ENCODE measurements at places on chromosomes 6 and 20. TPM values are rescaled to one million over a fixed set of nuclear protein-coding genes. Genes with fewer than 3 reads are reported as not detected.

DNA sequence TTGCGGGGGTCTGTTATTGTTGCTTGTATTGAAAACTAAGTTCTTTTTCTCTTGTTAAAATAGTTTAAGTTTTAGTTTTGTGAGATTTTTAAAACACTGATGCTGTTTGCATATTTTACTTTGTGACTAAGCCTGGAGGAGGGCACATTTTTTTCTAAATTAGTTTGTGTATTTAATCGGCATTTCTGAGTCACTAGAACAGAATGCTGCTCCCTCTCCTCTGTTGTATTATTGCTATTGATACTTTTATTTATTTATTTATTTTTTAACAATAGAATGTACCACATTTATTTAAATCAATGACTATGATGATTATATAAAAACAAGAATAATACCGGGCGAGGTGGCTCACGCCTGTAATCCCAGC, 5.1 kb upstream of the FAM50B start:
- no peak overlapping the region for H3K4me3 ChIP-seq
- no peak for DNase-seq
- H3K4me1 ChIP-seq, result peaks cover 15% of the 10 kb centered on the region
- H3K27me3 ChIP-seq, result peaks cover 4% of the 10 kb centered on the region

HDGFL1 gene
- not detected for total RNA-seq

ARFGEF3 gene
- total RNA-seq, result 28.3 TPM

FNDC11 gene
- total RNA-seq, result 2.6 TPM

DNA sequence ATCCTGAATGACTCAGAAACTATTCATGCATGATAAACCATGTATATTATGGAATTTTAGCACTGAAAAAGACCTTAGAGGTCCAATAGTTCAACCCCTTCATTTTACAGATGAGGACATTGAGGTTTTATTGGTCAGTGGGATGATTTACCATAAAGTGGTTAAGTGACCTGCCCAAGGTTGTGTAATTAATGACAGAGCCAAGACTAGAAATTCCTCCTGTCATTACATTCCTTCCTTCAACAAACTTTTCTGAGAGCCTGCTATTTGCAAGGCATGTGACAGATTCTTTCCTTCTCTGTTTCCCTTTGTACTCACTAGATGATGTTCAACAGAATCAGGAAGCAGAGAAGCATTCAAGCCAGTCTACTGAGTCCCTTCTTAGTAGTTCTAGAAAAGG, 170.7 kb upstream of the KCNK16 start:
- no peak for DNase-seq
- H3K27me3 ChIP-seq, result peaks cover 4% of the 10 kb centered on the region
- H3K27ac ChIP-seq, result no peak overlapping the region
- H3K4me1 ChIP-seq, result no peaks in the 10 kb centered on the region
- no peaks in the 10 kb centered on the region for H3K36me3 ChIP-seq

SLC17A4 gene
- total RNA-seq, result 3.6 TPM

DNA sequence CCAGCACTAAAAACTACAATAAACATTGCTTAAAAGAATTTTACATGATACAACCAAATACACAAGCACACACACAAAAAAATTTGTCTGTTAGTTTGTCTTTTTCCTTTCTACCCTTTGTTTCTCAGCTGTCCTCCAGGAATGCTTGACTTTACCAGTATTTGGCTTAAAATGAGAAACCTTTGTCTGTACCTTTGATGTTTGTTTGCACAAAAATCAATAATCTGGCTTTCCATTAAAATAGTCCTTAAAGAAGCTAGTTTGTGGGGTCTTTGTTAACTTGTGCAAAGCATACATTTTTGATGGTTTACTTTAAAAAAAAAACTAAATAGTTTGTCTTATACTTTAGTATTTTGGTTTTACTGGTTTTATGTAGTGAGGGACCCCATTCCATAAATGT, 49.3 kb downstream of the RPRD1B start:
- DNase-seq, result no peak
- peaks cover 22% of the 10 kb centered on the region for H3K4me1 ChIP-seq
- peak overlapping the region; percentile 56 for H3K27ac ChIP-seq
- H3K36me3 ChIP-seq, result peaks cover 54% of the 10 kb centered on the region

GRCh38 chr6:79818471-79818870, 128.9 kb downstream of the ELOVL4 start:
- H3K4me3 ChIP-seq, result no peak overlapping the region
- DNase-seq, result no peak
- no peaks in the 10 kb centered on the region for H3K27me3 ChIP-seq
- no peak overlapping the region for H3K27ac ChIP-seq
- peaks cover 1% of the 10 kb centered on the region for H3K4me1 ChIP-seq
- H3K36me3 ChIP-seq, result no peaks in the 10 kb centered on the region

DNA sequence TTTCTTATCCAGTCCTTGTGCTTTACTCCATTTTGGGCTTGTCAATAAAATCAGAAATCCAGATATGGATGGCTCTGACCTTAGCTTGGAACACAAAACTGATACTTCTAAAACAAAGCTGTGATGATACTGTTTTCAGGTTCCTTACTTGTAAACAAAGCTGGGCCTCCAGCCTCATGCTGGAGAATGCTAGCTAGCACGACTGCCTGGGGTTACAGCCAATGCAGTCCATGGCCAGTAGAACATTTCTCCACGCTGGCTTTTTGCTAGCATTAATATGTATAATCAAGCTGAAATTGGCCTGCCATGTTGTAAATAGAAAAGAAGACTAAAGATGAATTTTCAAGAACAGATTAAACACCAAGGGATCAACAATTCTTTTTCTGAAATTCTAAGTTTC, 63.9 kb downstream of the MTHFD1L start:
- H3K4me3 ChIP-seq, result no peak overlapping the region
- peaks cover 3% of the 10 kb centered on the region for H3K4me1 ChIP-seq
- H3K36me3 ChIP-seq, result peaks cover 9% of the 10 kb centered on the region
- DNase-seq, result no peak
- no peak overlapping the region for H3K27ac ChIP-seq
- H3K27me3 ChIP-seq, result no peaks in the 10 kb centered on the region

- no peaks in the 10 kb centered on the region for H3K4me1 ChIP-seq
- H3K27ac ChIP-seq, result no peak overlapping the region
- H3K36me3 ChIP-seq, result peaks cover 12% of the 10 kb centered on the region
- H3K4me3 ChIP-seq, result no peak overlapping the region
- no peak for DNase-seq
- no peaks in the 10 kb centered on the region for H3K27me3 ChIP-seq
Measured at GRCh38 chr6:132490478-132491204, 22.3 kb downstream of the STX7 start.

- no peaks in the 10 kb centered on the region for H3K36me3 ChIP-seq
- H3K4me3 ChIP-seq, result no peak overlapping the region
- no peak for DNase-seq
- no peaks in the 10 kb centered on the region for H3K27me3 ChIP-seq
Measured at GRCh38 chr6:167781066-167781767, 45.5 kb upstream of the AFDN start.

DNA sequence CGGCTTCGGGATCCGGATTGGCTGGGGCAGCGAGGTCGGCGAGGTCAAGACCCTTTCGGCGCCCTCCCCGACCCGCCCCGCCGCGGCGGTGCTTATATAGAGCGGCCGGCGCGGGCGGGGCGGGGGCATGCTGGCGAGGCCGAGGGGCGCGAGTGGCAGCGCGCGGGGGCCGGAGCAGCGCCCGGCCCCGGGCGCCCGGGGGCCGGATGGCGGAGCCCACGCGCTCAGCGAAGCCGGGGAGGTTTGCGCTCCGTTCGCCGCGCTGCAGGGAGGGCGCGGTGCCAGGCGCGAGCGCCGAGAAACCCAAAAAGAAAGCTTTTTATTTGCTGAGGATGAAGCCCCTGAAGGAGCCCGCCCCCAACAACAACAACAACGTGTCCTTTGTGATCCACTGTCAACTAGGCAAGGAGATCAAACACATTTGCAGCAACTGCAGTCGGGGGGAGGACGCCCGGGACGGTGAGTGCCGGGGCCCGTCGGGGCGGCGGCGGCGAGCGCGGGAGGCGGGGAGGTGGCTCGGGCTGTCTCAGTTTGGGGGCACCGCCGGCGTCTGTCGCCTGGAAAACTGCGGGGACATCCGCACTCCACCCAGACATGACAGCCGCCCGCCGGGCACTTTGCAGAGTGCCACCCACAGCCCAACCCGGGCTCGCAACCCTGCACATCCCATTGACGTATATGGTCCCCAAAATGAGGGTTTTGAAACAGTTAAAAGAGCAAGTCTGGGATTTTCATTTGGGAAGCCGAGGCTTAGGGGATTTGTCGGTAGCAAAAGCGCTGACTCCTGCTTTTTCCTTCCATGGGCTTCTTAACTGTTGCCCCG, 297.3 kb downstream of the PHACTR1 start:
- H3K4me3 ChIP-seq, result peak overlapping the region; percentile 80
- no peaks in the 10 kb centered on the region for H3K36me3 ChIP-seq
- H3K4me1 ChIP-seq, result peaks cover 33% of the 10 kb centered on the region
- H3K27ac ChIP-seq, result peak overlapping the region; percentile 81
- H3K27me3 ChIP-seq, result peaks cover 49% of the 10 kb centered on the region

USP49 gene
- 17.3 TPM for total RNA-seq

GRCh38 chr6:167979436-167980139, 17.9 kb upstream of the KIF25 start:
- peaks cover 2% of the 10 kb centered on the region for H3K27me3 ChIP-seq
- peaks cover 16% of the 10 kb centered on the region for H3K4me1 ChIP-seq
- peak overlapping the region; percentile 35 for H3K27ac ChIP-seq
- no peaks in the 10 kb centered on the region for H3K36me3 ChIP-seq
- no peak overlapping the region for H3K4me3 ChIP-seq

DNA sequence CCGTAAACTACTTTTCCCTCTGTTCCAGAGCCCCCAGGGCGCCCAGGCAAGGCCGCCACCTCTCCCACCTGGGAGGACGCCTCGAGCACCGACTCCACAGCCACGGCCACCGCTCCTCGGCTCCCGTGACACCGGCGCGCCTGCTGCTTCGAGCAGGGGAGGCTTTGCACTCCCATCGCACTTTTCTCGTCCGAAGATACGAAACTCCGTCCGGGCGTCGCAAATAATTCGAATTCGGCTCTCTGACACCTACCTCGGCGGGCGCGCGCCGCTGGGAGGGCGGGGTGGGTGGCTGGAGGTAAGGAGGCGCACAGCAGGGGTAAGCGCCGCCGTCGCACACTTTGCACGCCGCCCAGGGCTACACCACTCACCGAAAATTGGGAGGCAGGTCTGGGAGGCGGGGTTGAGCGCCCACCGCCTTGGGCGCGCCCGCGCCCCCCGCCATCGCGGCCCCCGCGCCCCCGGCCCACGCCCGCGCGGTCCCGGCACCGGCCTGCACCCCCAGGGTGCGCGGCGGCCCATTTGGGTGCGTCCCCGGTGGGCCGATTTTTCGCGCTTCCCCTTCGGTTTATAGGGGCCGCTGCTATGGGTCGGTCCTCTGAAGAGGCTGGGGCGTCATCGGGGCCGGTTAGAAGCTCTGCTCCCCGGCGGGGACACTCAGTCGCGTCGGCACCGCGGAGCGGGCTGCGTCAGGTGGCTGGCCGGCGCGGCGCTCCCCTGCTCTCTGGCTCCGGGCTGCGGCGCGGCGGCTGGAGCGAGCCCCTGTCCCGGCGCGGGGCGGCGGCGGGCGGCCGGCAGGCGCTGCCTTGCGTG, 36.2 kb downstream of the GNAS start:
- DNase-seq, result peak; percentile 80
- H3K4me1 ChIP-seq, result peaks cover 11% of the 10 kb centered on the region
- H3K4me3 ChIP-seq, result peak overlapping the region; percentile 88
- H3K36me3 ChIP-seq, result peaks cover 7% of the 10 kb centered on the region
- H3K27me3 ChIP-seq, result no peaks in the 10 kb centered on the region
- peak overlapping the region; percentile 96 for H3K27ac ChIP-seq

DNA sequence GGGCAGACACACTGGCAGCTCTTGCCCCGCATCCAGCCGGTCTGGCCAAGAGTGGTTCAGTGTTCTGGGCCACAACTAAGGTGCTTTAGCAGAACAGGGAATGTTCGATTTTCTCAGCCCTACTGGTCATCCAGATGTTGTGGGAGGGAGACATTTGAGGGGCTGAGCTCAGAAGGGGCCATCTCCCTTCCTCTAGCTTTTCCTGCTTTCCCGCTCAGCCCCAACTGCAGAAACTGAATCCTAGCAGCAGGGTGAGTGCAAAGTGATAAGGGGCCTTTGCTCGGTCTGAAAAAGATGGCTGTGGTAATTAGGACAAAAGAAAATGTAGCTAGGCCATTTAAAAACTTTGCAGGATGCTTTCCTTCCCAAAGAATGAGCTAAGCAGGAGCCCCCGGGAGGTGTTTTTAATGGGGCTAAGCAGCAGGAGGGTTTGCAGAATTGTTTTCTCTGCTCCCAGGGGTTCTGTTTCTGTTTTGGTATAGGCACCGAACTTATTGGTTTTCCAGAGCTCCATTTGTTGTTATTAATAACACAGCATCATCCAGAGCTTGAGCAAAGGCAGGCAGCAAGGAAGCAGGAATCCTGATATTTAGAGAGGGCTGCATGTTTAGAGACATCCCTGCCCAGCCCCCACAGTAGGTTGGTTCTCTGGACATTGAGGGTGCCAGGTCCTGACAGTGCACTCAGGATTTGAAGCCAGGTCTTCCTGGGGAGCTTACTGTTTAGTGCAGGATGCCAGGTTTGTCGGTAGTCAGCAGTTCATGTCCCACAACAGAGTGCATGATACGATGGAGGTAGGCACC, 210.9 kb downstream of the SLC24A3 start:
- H3K36me3 ChIP-seq, result no peaks in the 10 kb centered on the region
- H3K27me3 ChIP-seq, result peaks cover 11% of the 10 kb centered on the region
- no peak overlapping the region for H3K27ac ChIP-seq
- DNase-seq, result no peak

VSTM2L gene
- 5.0 TPM for total RNA-seq

GPR63 gene
- 3.0 TPM for total RNA-seq

DNA sequence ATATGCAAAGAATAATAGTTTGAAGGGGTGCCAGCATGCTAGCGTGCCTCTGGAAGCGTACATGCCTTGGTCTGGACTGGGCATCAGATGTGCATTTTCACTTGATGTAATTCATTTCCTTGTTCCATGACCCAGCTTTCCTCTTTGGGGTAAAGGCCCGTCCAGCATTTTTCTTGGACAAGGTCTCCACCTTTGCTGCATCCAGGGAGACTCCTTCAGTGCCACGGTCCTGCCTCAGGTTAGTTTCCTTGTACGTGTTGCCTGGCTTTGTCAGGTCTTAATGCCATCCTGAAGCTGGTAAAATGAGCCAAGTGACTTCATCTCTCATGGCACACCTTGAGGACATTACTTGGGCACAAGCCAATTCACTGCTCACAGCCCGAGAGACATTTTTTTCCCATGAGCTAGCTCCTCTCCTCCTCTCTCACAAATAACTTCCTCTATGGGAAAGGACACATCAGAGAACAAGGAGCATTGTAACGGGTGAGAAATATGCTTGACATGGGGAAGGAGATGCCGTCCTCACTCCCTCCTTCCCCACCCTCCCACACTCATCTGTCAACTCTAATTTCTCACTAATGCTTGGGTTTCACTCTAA, 23.9 kb downstream of the EDN1 start:
- H3K4me3 ChIP-seq, result no peak overlapping the region
- no peak for DNase-seq
- H3K4me1 ChIP-seq, result no peaks in the 10 kb centered on the region
- H3K36me3 ChIP-seq, result peaks cover 3% of the 10 kb centered on the region

TXNDC5 gene
- total RNA-seq, result 71.6 TPM

OR2J3 gene
- total RNA-seq, result not detected

- no peaks in the 10 kb centered on the region for H3K36me3 ChIP-seq
- no peak overlapping the region for H3K4me3 ChIP-seq
- no peaks in the 10 kb centered on the region for H3K4me1 ChIP-seq
- H3K27me3 ChIP-seq, result no peaks in the 10 kb centered on the region
Measured at GRCh38 chr6:35943390-35943789, 22.5 kb upstream of the SRPK1 start.
